ENCODE measurements at places on chromosomes 2 and 18.

DNA sequence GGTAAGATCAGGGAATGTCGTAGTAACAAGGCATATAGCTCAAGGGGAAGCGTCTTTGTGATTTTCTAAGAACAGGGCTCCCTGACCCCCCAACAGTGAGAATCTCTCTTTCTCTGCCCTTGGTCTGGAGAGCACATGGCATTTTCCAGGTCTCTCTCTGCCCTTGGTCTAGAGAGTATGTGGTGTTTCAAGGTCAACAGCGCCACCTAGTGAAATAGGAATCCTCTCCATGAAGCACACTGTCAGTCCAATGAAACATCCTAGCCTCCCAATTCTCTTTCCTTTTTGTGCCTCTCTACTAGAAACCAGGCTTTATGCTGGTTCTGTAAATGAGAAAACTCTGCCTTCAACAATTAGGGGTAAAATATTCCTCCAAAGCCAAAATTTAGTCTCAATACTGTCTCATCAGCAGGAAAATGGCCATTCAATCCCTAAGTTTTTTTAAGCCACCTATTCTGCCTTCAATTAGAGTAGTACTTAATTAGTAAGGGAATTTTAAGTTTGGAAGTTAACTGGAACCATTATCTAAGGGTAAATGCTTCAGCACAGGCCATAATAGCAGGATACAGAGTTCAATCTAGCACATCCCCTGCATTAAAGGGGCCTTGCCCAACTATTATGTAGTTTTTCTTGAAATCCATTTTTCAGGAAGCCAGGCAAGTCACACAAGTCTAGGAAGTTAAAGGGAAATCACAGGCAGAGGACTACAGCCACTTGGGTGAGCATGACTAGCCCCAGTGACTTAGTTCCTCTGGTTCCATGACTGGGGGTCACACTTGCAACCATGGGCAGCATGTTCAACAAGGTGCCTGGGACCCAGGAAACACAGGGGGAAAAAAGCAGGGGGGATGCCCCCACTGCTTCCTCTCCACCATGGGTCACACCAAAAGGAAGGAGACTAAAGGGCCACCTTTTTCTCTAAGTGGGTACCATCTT lies 12.4 kb downstream of the DYM start:
- no peak for DNase-seq

GRCh38 chr2:72173640-72174321 lies 26.1 kb upstream of the CYP26B1 start:
- DNase-seq: no peak

GRCh38 chr2:232421189-232421785 lies 14.6 kb downstream of the ALPG start:
- no peak for DNase-seq

- no peak for DNase-seq
These were observed 83.7 kb downstream of the SDC1 start for GRCh38 chr2:20141056-20141762.
